LHCN-M2 (cell line): ENCODE measurements at places on chromosomes 13 and 19. TPM values are rescaled to one million over a fixed set of nuclear protein-coding genes. Genes with fewer than 3 reads are reported as not detected.

Gene ADAMTSL5
- total RNA-seq, result 0.75 and 3.1 TPM in 2 replicates

Gene ZNF439
- total RNA-seq, result 0.11 and 0.26 TPM in 2 replicates

- DNase-seq, result no peak
These were observed 1.7 kb downstream of the ZNF264 start for GRCh38 chr19:57192993-57193392.

DNA sequence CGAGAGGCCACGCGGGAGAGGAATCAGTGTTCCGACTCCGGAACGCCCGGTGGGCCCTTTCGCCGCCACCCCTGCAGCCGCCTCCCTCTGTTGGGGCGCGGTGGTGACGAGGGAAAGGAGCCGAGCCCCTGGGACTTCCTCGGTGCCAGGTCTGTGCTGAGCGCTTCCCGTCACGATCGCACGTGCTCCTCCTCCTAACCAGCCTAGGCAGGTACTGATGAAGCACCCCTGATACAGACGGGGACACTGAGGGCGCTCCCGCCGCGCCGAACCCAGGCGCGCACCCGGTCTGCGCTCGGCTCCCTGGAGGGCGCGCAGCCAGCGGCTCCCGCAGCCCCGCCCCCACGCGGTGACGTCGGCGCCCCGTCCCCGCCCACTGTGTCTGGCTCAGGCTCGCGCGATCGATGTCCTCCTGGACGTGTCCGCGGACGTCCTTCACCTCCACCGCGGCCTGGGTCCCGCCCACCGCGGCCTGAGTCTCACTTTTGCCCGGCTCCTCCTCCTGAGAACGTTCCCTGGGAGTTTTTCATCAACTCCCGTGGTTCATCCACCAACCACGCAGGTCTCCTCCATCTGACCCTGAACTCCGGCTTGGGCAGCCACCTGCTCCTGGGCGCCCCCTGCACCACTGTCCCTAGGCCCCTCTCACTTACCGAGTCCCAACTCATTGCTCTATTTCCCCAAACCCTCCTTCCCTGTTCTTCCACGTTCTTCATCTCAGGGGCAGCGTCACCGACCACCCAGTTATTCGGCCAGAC, 2.6 kb upstream of the KLK15 start:
- peak; percentile 28 for DNase-seq

DNA sequence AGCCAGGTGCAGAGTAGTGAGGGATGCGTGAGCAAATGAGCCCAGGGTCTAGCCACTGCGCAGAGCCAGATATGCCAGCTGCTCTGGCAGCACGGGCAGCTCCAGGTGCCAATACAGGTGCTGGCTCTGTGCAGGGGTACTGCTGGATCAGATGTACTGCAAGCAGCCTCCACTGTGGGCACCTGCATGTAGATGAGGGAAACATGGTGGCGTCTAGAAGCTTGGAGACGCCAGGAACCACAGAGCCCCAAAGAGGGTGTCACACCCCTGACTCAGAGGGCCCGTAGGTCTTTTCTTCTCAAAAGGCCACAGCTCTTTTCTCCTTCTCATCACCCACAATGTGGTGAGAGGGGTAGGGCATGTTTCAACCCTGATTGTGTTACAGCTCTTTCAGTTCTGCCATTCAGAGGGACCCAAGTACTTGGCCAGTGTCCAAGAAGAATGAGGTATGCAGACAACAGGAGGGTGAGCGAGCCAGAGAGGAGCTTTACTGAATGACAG, 244.4 kb upstream of the SLITRK1 start:
- peak; percentile 30 for DNase-seq

DNA sequence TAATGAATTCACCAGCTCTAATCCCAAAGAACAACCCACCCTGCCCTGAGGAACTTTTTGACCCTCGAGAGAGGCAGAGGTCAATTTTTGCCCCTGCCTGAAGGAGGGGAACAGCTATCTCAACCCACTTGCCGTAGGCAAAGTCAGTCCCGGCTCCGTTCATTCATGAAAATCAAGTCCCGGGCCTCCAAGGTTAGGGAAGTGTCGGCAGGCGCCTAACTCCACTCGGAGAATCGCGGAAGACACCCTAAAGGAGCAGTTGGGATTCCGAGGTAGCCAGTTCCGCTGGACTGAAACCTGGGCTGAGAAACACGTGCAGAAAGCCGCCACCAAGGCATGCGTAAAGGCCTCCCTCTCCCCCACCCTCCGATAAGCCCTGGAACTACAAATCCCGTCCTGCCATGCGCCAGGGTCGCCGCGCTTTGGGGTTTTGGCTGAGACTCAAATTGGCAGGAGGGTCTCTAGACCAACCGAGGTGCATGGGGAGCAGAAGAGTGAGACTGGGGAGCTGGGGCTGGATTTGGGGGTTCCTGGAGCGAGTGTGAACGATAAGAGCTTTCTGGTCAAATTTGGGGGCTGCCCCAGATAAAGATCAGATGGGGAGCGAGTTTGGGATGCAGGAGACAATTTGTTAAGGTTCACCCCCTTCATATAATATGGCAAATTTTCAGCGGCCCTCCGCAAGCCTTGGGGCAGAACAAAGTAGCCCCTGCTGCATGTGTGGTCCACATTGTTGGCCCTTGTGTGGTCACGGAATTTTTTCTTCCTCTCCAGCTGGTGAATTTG, at the start of gene TNPO2:
Gene TNPO2 (minus strand): TSS at position 292 of the 786 bp plus-strand sequence. CDS start 2,955 bp downstream, outside the sequence.
- peak; percentile 65 for DNase-seq

- DNase-seq, result no peak
These were observed 646 bp downstream of the TMEM161A start for GRCh38 chr19:19137556-19138108.

DNA sequence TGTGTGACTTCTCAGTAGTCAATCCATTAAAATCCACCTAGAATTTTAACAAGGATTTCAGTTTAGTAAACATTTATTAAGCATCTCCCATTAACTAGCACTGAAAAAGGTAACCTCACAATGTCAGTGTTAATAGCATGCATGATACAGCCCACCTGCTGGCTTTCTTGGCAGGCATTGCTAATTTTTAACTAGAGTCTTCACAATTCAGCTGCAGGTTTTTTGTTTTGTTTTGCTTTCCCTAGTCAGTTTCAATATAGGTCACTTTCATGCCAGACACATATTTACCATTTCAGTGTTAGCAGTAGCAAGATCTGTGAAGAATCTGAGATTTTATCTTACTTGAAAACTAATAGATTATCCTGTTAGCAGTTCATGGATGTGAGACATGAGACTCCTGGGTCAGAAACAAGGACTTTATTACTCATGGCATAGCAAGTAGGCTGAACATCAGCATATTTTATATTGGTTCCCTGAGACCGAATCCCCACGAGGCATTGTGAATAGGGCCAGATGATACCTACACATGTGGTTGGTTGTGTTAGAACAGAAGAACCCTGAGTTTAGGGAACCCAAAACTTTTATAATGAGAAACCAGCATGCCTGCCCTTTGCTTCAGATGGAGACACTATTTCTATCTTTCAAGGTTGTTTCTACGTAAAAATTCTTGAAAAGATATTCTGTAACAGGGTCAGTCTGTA, 198.0 kb upstream of the HTR2A start:
- no peak for DNase-seq

GRCh38 chr13:51326777-51327176, 12.7 kb upstream of the SERPINE3 start:
- DNase-seq, result no peak

GRCh38 chr19:13005861-13006370, 10.6 kb downstream of the NFIX start:
- DNase-seq, result no peak

DNA sequence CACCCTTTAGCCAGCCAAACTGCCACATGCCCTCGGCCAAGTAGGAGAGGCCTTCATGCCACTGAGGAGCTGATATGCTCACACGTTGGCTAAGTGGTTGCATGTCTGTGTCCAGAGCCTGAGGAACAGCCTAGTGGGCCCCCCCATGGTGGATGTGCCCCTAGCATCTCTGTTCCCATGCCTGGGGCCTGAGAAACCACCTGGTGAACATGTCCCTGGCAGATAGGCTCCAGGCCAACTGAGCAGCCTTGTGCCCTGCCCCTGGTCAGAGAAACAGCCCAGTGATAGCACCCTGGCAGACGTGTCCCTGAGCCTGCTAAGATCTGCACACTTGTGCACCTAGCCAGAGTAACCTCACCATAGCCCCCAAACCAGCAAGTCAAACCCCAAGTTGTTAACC, 121.8 kb upstream of the WASF3 start:
- DNase-seq, result no peak
